ENCODE measurements at places on chromosomes 3 and 15. TPM values are rescaled to one million over a fixed set of nuclear protein-coding genes. Genes with fewer than 3 reads are reported as not detected.

LRRC31 gene
- total RNA-seq, result not detected

CCRL2 gene
- 3.3 TPM for total RNA-seq

KNL1 gene
- total RNA-seq, result 32.1 TPM

ADAMTS9 gene
- total RNA-seq, result 0.18 TPM

EOMES gene
- total RNA-seq, result 0.07 TPM

CCDC33 gene
- not detected for total RNA-seq

MGA gene
- total RNA-seq, result 43.3 TPM

ITPR1 gene
- total RNA-seq, result 32.0 TPM

LRRC3B gene
- not detected for total RNA-seq

Data from K562 (cell line).